Epithelial cell of umbilical artery (primary cell): ENCODE measurements at places on chromosomes 5 and 9. TPM values are rescaled to one million over a fixed set of nuclear protein-coding genes. Genes with fewer than 3 reads are reported as not detected.

FGF10 gene
- total RNA-seq: not detected in 2 replicates

COL23A1 gene
- total RNA-seq: under 0.01 and 0.15 TPM in 2 replicates

KCNIP1 gene
- total RNA-seq: not detected in 2 replicates

CCL27 gene
- total RNA-seq: not detected in 2 replicates

OSMR gene
- 21.4 and 29.9 TPM in 2 replicates for total RNA-seq

ABO gene
- not detected in 2 replicates for total RNA-seq
